ENCODE measurements at places on chromosomes 12 and 14.

GRCh38 chr12:105949391-105949790, 189.4 kb downstream of the NUAK1 start:
- DNase-seq: no peak

DNA sequence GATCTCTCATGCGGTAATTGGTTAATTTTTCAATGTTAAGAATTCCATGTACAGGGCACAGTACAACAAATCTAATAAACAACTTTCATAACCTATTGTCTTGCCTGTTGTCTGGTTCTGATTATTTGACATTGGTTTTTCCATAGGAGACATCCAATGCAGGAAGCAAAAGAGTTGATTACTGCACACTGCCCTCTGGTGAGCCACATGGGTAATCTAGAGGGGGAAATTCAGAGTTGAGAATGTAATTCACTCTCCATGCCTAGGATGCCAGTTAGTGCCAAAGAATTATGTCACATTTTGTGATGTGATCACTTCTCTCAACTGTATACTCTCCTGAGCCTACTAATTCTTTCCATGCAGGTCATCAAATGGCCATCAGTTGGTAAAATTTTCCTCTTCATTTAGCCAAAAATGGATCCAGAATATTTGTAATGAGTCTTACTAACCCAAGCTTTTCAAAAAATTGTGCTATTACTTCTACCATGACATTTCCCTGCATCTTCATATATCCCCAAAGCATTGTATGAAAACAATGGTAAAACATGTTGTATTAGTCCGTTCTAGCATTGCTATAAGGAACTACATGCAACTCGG, 17.7 kb upstream of the CCDC91 start:
- DNase-seq: no peak

- no peak for DNase-seq
Observed at GRCh38 chr12:2053691-2054090, 904 bp downstream of the CACNA1C start.

DNA sequence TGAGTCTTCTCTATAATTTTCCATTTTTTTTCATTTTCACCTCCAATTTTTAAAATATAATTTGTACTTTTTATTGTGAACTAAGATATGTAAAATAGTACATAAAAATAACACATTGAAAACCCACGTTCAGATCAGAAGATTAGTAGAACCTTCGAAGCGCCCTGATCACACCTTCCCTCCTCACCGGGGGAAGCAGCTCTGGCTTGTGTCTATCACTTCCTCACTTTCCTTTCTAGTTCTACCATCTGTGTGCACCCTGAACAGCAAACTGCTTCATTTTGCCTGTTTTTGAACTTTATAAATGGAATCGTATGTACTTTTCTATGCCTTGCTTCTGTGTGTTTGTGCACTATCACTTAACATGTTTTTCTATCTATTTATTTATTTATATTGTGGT, 11.8 kb upstream of the CD27 start:
- DNase-seq: no peak

DNA sequence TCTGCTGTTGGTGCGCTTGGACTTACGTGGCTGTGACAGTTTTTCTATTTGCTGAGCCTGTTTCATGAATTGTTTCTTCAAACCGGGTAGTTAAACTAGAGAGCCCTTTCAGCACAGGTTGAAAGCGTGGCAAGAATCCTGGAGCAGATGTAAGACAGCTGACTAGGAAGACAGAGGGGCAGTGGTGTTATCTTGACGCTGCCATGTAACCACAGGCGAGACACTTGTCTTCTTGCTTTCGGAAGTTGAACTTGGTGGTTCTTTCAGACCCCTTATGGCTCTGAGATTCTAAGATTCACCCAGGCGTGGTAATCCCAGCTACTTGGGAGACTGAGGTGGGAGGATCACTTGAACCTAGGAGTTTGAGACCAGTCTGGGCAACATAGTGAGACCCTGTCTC, 4.3 kb downstream of the EMP1 start:
- DNase-seq: no peak

GRCh38 chr12:94602024-94602423, 48.3 kb downstream of the TMCC3 start:
- DNase-seq: no peak

DNA sequence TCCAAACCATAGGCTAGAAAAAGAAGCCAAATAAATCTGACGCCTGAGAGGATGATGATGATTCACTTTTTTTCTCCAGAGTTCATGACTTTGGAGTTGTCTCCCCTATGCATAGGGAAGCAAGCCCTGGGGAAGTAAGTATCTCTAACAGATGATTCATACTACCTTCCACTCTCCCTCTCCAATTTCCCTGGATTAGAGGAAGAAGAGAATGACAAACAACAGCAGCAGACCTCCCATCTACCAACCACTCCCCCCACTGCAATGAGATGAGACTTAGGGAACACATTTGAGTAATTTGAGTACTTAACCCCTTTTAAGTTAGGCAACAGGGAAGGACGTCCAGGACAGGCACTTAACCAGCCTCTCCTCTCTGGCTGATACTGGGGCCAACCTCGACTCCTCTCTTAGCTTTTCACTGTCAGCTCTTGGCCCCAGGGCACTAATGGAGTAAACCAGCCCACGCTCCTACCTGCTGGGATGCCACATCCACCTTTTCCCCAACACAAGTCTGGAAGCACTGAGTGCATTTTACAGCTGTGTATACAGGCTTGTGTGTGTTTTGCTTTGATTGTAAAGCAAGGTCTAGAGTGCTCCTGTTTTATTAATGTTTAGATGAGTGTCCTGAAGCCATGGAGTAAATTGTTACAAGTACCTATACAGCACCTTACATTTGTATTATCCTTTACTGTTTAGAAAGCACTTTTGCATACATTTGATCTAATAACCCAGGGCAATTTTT, 180.7 kb downstream of the PHLDA1 start:
- no peak for DNase-seq

DNA sequence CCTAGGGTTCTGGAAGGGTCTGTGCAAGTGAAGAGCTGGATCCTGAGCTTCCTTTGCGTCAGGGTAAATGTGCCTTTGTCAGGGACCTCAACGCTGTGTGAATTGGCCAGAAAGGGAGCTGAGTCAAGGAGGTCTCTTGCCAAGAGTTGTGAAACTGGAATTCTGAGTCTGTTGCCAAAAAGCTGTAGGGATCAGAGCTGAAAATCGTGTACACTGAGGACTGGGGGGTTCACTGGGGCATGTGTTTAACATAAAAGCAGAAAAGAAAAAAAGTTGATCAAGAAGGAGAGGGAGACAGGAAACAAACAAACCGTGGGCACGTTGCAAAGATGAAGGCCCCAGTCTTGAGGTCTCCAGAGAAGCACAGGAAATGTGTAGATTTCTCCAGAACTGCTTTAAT, 1081.5 kb downstream of the VRK1 start:
- peak; percentile 5 for DNase-seq

GRCh38 chr12:95767703-95768102, 22.9 kb downstream of the NTN4 start:
- no peak for DNase-seq

GRCh38 chr14:49893309-49894213, 679 bp downstream of the ARF6 start:
- peak; percentile 37 for DNase-seq

- no peak for DNase-seq
Observed at GRCh38 chr12:72304751-72305150, 32.6 kb downstream of the TRHDE start.

DNA sequence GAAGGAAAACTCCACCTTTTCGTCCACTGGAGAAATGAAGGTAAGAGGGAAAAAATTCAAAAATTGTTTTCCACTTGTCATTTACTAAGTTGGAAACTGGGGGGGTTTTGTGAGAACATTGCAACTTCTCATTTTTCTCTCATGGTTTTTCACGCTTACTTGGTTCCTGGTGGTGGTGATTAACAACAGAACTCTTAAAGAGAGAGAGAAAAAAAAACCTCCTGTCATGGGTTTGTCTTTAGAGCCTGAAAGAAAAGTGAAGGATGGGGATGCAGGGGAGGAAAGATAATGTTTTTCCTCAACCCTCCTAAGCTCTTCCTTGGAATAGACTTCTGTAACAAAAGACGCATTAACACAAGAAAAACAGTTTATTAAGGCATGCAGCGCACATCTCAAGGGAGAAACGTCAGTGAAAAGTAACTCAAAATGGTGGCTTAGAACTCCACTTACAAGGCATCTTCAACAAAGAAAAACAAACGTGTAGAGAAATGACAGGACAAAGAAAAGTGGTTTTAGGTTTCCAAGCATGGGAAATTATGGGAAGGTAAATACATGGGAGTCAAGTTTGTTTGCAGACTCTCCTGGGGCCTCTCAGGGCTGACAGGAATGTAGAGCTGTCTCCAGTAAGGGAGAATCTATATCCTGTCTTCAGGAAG, 81.9 kb upstream of the ATF7IP start:
- DNase-seq: no peak

DNA sequence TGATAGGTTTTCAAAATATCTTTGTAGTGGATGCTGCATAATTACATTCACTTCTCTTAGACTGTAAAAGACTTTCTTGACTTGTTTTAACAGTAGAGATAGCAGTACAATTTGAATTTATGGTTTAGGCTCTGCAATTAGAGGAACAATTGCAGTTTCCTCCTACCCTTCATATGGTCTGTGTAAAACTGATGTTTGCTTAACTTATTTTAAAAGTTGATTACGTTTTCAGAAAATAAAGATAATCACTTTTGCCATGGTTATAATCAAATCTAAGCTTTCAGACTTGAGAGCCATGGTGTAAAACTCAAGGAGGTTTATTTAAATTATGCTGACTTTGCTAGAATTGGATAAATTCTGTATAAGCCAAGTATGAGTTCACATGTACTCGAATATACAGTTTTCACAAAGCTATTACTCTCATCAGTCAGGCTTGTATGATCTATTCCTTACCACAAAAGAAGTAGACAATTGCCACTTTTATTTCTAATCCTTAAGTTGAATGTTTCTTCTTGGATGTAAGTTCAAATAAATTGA, 2.5 kb upstream of the MAPK1IP1L start:
- DNase-seq: no peak

- DNase-seq: no peak
Observed at GRCh38 chr12:26266881-26267280, 71.5 kb downstream of the SSPN start.

GRCh38 chr12:19234171-19234704, 104.7 kb downstream of the PLEKHA5 start:
- no peak for DNase-seq

GRCh38 chr12:44677724-44678123, 198.4 kb downstream of the NELL2 start:
- DNase-seq: no peak

- no peak for DNase-seq
Observed at GRCh38 chr12:115035535-115036107, 351.6 kb upstream of the TBX3 start.

DNA sequence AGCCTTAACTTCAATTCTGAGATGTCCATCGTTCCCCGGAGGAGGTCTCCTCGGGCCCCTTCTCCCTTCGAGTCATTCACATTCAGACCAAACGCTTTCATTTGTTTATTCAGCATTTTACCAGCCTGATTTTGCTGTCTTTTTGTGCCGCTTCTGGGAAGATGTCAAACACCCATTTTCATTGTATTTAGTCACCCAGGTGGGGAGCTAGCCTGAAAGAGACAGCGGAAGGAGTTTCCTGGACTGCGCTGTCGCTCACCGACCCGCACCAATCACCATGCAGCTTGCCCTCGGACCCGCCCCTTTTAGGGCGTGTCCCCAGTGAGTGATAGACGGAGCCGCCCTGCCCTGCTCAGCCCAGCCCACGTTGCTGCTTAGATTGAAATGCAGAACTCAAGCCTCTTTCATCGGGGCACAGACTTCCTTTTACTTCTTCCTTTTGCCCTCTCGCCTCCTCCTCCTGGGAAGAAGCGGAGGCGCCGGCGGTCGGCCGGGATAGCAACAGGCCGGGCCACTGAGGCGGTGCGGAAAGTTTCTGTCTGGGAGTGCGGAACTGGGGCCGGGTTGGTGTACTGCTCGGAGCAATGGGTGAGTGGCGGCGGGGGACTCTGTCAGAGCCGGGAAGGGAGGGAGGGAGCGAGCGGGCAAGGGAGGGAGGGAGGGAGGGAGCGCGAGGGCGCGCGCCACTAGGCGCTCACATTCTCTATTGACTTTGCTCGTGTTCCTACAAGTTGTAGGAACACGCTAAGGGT, at the start of gene PAX9:
TSS of gene PAX9 (plus strand) at position 355 of the 752 bp plus-strand sequence. CDS start at position 585, 230 bp downstream.
- DNase-seq: no peak

DNA sequence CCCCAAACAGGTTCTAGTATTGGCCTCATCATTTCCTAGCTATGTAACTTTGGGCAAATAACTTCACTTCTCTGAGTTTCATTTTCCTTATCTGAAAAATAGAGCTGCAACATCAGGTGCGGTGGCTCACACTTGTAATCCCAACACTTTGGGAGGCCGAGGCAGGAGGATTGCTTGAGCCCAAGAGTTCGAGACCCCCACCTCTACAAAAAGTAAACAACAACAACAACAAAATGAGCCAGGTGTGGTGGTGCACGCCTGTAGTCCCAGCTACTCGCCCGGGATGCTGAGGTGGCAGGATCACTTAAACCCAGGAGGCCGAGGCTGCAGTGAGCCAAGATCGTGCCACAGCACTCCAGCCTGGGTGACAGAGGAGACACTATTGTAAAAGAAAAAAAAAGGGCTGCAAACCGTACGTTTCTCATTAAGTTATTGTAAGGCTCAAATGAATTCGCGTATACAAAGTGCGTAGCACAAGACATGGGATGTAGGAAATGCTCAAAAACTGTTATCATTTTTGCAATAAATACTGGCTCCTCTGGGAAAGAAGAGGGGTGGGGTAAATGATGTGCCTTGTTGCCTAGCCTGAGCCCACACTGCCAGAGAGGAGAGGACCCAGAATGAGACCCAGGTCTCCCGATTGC, 903 bp downstream of the C12orf76 start:
- DNase-seq: no peak

GRCh38 chr12:48296586-48297282, 54.0 kb downstream of the ZNF641 start:
- DNase-seq: no peak

GRCh38 chr14:73058922-73059673, 764 bp downstream of the RBM25 start:
- no peak for DNase-seq

GRCh38 chr14:105602243-105602750, 75.9 kb downstream of the TMEM121 start:
- DNase-seq: no peak

All from stimulated activated CD4-positive, alpha-beta T cell treated with anti-CD3 and anti-CD28 coated beads, TNF-alpha, amount 100 ng/mL, for 1 hour (primary cell).